ENCODE measurements at places on chromosomes 11 and 22.

GRCh38 chr11:65870706-65871681 is 1.6 kb downstream of the EFEMP2 start:
- no peak for DNase-seq

DNA sequence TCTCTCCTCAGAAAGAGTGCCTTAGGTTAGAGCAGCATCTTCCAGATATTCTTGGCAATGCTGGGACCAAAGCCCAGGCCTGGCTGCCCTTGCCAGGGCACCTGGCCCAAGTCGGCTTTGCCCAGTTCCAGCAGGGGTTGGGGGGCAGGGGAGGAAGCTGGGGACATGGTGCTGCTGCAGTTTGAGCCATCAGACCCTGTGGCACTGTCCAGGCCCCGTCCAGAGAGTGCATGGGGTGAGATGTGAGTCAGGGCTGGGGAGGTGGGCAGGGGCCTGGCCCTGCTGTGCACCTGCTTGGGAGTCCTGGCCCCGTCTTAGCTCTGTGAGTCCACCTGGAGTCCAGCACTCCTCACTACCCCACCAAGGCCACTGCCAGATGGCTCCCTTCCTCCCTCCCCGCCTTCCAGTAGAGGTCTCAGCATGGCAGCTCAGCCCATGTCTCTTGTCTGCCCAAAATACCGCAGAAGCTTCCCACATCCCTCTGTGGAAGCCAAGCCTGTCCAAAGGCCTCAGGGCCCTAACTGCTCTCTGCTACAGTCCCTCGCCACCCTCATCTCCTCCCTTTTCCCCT is 16.6 kb downstream of the DERL3 start:
- DNase-seq = no peak

DNA sequence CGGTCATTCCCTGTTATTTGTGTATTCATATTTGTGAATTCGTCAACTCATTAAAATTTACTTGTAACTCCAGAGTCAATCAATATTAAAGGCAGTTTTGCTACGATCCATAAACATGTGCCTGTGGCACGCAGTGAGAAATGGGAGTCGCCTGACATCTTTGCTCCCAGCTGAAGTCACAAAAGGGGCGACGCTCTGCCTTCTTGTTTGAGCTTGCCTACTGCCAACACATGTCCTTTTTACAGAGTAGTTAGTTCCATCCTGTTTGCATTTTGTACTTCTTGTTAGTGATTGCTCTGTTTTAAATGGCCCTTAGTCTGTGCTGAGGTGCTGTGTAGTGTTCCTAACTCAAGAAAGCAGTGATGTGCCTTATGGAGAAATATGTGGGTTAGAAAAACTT is 305.3 kb downstream of the ETS1 start:
- DNase-seq = no peak

- no peak for DNase-seq
Observed at GRCh38 chr11:57133366-57134038, 48.3 kb upstream of the LRRC55 start.

DNA sequence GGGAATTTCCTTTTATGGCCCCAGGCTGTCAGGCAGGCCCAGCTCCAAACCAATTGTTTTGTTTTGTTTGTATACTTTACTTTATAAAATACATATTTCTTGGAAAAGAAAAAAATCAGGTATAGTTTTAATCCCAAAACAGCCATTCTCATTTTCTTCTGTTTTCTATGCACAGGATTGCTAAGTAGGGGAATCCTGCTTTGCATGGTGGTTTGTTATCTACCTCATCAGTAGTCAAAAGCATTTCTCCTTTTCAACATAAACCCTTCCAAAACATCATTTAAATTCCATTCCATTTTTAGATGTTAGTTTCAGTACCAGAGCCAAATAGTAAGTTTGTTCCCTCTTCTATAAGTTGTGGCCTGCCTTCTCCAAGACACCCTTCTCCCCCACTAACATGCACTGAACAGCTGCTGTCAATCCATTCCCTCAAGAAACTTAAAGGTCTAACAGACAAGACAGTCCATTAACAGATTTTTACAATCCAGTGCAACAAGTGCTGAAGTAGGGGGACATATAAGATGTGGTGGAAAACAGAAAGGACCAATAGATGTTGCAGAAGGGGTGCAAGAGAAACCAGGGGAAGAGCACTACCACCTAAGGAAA is 3.7 kb downstream of the ILK start:
- no peak for DNase-seq

DNA sequence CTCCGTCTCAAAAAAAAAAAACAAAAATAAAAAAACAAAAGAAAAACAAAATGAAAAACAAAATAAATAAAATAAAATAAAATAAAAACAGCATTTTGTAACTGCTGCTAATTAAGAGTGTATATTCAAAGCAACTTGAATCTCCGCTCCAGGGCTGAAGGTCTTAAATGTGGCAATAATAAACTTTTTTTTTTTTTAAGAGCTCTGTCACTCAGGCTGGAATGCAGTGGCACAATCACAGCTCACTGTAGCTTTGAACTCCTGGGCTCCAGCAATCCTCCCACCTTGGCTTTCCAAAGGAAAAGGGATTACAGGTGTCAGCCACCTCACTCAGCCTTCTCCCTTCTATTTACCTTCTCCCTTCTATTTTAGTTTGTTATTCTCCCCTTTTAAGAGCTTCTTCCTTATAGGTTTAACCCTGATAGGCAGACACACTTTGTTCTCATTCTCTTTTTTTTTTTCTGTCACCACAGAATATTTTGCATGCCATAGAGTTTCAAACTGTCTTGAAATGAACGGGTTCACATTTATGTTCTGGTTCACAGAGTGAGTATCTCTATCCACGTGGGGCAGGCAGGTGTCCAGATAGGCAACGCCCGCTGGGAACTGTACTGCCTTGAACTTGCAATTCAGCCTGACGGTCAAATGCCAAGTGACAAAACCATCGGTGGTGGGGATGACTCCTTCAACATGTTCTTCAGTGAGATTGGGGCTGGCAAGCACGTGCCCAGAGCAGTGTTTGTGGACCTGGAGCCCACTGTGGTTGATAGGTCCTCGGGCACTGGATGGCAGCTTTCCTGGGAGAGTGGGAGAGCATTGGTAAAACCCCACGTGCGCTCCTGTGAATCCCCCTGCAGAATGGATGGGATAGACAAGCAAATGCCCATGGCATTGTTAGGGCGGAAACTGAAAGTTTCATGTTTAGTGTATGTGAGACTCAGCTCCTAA is 19.4 kb downstream of the LRRC74B start:
- DNase-seq = no peak

DNA sequence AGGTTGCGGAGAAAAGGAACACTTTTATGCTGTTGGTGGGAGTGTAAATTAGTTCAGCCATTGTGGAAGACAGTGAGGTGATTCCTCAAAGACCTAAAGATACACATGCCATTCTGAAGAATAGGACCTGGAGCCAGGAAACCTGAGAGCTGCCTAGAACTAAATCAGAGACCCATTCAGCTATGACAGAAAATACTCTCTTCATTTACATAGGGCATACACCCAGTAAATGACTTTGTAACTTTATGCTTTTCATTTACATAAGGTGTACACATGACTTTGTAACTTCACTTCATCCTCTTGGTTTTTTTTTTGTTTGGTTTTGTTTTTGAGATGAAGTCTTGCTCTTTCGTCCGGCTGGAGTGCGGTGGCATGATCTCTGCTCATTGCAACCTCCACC is 25.1 kb upstream of the APLNR start:
- no peak for DNase-seq

GRCh38 chr11:78572394-78572793 is 2.3 kb downstream of the NARS2 start:
- no peak for DNase-seq

GRCh38 chr11:74338963-74339362 is 27.5 kb upstream of the P4HA3 start:
- no peak for DNase-seq

- DNase-seq = no peak
Observed at GRCh38 chr11:44329472-44330230, 19.7 kb upstream of the ALX4 start.

- DNase-seq = no peak
Observed at GRCh38 chr11:123197711-123198110, 2.7 kb upstream of the CLMP start.

- no peak for DNase-seq
Observed at GRCh38 chr11:3736816-3737215, 60.5 kb downstream of the NUP98 start.

DNA sequence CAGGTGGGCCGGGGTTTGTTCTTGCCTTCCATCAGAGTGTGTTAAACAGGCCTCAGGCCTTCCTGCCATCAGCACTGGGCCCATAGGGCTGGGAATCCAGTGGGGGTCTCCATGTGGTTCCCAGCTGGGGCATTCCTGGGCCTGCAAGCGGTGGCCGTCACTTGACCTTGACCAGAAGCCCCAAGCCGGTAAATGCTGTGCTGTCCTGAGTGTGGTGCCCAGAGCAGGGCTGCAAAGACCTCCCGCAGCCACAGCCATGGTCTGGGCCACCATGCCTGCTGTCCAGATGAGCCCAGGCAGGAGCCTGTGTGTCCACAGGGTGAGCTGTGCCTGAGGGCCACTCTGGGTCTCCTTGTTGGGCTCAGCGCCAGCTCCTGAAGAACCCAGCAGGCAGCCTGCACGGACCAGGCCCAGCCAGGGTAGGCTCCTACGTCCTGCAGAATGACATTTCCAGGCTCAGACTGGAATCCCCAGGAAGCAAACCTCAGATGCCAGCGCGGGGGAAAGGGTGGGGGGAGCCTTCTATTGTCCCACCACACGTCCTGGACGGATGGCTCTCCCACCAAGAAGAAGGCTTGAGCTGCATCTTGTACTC is 117.3 kb downstream of the KCNQ1OT1 start:
- DNase-seq = no peak

- no peak for DNase-seq
Observed at GRCh38 chr11:44066732-44067141, 667 bp downstream of the ACCS start.

GRCh38 chr22:42613872-42614301 is 796 bp downstream of the POLDIP3 start:
- DNase-seq = no peak

- DNase-seq = no peak
Observed at GRCh38 chr22:27875951-27876350, 43.1 kb downstream of the PITPNB start.

- no peak for DNase-seq
Observed at GRCh38 chr11:84857746-84858145, 769.4 kb downstream of the DLG2 start.

- no peak for DNase-seq
Observed at GRCh38 chr11:10457901-10458300, 2.8 kb downstream of the AMPD3 start.

GRCh38 chr11:37026326-37026725 is 428.3 kb upstream of the RAG2 start:
- no peak for DNase-seq

- no peak for DNase-seq
Observed at GRCh38 chr11:100927579-100927978, 202.0 kb downstream of the PGR start.

- no peak for DNase-seq
Observed at GRCh38 chr22:47736186-47737034, 974.0 kb downstream of the TBC1D22A start.

- DNase-seq = no peak
Observed at GRCh38 chr11:78902771-78903507, 328.3 kb upstream of the NARS2 start.

- no peak for DNase-seq
Observed at GRCh38 chr11:57658023-57658361, 430 bp downstream of the CLP1 start.

- DNase-seq = no peak
Observed at GRCh38 chr11:69558519-69558941, 77.1 kb downstream of the LINC01488 start.

DNA sequence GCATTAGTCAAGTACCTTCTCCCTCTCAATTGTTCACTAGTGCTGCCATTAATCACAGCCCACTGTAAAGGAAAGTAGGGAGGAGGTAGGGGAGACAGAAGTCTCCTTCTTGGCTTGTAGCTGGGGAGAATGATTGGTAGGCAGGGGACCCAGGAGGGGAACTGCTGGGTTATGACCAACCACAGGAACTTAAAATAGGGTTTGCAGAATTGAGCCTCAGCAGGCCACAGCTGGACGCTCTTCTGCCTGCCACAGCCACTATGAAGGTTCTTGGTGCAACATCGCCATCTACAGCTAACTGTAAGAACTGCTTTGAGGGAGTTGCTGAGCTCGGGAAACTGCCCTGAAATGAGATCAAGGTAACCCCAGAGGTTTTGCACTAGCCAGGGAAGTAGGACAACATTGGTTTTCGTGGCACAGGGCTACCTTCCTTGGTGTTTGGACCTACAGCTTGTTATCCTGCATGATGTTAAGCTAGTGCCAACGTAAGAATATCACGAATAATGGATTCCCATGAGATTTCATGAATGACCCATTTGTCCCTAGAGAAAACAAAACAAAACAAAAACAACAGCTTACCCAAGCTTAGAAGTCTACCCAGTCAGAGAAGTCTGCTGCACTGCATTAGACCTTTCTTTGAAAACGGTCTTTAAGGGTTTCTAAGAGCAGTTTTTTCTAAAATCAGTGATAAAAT is 787.1 kb upstream of the API5 start:
- DNase-seq = peak; percentile 64

DNA sequence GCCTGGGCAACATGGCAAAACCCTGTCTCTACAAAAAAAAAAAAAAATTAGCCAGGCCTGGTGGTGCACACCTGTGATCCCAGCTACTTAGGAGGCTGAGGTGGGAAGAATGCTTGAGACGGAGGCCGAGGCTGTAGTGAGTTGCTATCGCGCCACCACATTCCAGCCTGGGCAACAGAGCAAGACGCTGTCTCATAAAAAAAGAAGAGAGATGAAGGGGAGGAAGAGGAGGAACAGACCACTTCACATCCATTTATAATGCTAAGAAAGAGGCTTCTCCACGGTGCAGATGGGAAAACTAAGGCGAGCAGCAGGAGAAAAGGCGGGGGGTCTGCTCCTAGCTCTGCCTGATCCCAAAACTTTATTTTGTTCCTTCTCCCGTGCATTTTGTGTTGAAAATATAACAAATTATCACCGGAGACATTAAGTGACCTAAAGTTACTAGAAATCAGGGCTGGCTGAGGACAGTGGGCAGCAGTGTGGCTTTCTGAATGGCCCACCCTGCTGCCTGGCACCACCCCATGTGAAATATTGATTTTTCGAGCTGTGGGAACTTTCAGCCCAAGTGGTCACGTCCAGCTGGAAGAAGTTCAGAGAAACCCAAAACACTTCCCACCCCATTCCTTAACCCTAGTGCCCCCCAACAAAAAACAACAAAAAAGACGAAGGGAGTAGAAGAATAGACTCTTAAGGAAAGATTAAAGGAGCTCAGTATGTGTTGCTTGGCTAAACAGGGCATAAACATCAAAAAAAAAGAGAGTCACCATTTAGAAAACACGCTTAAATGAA is 9.5 kb downstream of the MYH9 start:
- DNase-seq = no peak

Data from NCI-H1930 (cell line).